Stimulated activated CD8-positive, alpha-beta memory T cell treated with anti-CD3 and anti-CD28 coated beads, Interleukin-4, amount 100 ng/mL, for 1 hour (primary cell): ENCODE measurements at places on chromosomes 13 and 19.
A peak's percentile ranks its signal among the peaks of the same experiment; 100 is the strongest.

GRCh38 chr19:35204799-35205732, 23.5 kb downstream of the FAM187B start:
- no peak for DNase-seq

GRCh38 chr19:51094696-51095279, 12.1 kb upstream of the KLK14 start:
- DNase-seq = no peak

GRCh38 chr13:94382517-94382916, 97.0 kb downstream of the DCT start:
- DNase-seq = no peak

- no peak for DNase-seq
Measured at GRCh38 chr13:23915308-23915707, 18.0 kb upstream of the C1QTNF9B start.

DNA sequence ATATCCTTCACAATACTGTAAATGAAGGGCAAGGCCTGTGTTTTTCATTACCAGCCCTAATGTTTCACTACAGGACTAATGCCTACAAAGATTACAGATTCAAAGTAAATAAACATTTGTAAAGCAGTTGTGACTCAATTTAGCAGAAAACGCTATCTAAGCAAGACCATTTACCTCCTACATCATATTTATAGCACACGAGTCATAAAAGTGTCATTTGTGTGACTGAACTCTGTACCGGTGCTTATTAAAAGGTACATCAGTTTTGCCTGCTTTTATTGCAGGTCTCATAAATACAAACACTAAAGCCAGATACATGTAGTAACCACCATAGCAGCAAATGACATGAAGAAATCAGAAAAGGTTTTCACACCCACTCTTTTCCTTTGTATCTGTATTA, 61.5 kb upstream of the SLC15A1 start:
- no peak for DNase-seq

- no peak for DNase-seq
Measured at GRCh38 chr13:23440821-23441618, 7.5 kb upstream of the SACS start.

DNA sequence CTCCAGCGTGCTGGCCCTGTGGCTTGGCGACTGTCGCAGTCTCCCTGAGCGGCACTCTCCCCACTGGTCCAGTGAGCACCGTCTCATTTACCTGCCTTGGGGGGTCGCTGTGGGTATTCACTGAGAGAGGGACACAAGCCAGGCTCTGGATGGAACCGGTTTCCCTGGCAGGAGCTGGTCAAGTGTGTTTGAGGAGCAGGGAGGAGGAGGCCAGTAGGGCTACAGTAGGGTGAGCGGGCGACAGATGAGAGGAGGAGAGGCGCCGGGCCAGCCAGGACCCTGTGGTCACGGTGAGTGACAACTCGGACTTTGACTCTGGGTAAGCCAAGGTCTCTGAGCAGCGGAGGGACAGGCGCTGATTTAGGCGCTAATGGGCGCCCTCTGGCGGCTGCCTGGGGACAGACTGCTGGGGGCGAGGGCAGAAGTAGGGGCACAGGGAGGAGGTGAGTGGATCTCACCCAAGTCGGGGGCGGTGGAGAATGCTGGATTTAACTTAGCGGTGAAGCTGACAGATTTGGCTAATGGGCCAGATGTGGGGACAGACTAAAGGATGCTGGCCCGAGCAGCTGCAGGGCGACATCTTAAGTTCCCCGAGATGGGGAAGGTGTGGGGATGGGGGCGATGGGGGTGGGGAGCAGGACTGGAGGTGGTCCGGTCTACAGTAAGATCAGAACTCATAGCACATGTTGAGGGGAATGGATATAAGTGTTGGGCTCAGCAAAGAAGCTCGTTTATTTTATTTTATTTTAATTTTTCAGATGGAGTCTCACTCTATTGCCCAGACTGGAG, 4.7 kb upstream of the PRMT1 start:
- DNase-seq = peak; percentile 50

DNA sequence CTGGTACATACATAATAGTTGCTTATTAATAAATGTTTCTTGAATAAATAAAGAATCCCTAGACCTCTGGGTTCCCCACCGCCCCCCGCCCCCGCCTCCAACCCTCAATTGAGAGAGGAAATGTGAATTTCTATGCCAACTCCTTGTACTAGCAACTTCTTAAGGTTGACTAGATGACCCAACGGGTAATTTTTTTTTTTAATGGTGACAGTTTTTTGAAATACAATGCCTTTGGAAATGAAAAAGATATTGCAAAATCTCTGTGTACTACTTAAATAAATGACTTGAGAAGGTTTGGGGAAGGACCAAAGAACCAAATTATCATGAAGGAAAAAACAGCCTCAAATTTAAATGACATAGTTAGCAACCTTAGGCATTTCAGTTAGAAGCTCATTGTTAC, 640.3 kb downstream of the TBC1D4 start:
- no peak for DNase-seq

DNA sequence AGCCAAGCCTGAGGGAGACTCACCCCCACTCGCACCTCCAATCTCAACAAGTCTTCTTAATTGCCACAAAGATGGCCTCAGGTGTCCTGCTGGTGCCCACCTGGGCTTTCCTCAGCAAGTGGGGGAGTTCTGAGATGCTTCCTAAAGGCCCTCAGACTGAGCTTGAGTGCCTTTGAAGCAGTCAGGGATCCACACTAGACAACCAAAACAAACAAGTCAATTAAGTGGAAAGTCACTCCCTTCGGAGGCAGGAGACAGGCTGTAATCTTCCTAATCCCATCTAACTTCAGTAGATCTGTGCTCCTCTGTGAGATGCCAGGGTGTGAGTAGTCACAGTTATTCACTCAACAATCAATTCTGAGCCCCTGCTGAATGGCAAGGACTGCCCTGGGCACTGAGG, 68.3 kb upstream of the SERP2 start:
- DNase-seq = no peak

DNA sequence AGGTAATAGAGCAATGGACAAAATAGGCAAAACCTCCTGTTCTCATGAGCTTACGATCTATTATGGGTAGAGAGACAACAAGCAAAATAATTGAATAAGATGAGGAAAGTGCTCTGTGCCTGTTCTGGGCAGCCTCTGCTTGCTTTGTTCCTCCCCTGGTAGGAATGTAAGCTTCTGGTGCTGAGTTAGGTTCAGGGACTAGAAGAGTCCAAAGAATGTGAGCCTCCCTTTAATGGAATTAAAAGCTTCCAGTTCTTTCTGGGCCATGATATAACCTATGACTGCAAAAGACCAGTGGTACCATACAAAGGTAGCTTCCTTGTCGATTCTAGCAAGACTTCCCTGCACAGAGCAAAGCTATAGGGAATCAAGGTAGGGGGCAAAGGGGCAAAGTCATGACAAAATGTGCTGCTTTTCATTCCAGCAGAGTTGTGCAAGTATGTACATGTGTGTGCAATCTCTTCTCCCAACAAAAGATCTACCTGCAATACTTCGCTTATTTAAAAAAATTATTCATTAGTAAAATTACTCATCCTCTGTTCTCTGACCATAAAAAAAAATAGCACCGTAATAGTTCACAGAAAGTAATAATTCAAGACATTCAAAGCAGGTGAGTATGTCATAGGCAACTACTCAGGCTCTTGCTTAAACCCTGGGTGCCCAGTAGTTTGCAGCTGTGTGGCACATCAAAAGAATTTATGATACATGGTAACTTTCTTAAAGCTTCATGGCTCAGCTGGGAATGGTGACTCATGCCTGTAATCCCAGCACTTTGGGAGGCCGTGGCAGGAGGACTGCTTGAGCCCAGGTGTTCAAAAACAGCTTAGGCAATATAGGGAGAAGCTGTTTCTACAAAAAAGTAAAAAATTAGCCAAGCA, 21.4 kb downstream of the ACOD1 start:
- no peak for DNase-seq

DNA sequence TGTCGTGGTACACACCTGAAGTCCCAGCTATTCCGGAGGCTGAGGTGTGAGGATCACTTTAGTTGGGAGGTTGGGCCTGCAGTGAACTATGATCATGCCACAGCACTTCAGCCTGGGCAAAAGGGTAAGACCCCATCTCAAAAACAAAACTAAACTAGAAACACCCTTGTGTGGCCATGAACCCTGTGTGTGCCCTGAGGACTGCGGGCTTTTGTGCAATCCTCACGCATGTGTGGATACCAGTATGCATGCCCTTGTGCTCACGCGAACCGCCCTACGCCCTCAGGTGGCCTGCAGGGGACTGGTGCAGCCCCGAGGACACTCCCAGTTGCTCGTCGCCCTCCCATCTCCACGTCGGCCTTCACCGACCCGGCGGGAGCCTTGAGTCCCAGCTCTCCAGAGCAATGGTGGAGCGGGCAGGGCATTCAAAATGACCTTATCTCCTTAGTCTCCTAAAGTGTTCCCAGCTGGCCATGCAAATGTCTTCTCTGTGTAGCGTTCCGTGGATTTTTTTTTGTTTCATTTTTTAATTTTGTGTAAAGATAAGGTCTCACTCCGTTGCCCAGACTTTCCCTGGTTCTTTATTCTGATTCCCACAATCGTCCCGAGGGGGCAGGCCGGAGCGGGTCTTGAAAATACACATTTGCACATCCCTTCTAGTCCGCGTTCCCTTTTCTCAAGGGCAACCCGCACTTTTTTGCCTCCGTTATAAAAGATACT, 868 bp upstream of the EGLN2 start:
- DNase-seq = peak; percentile 49

- no peak for DNase-seq
Measured at GRCh38 chr19:16867211-16867610, 21.6 kb upstream of the F2RL3 start.

GRCh38 chr13:26914624-26915023, 154.0 kb upstream of the GPR12 start:
- no peak for DNase-seq

GRCh38 chr19:14515501-14516047, 2.6 kb downstream of the DNAJB1 start:
- DNase-seq = no peak

- DNase-seq = no peak
Measured at GRCh38 chr19:1052349-1052975, 12.6 kb downstream of the ABCA7 start.

GRCh38 chr19:7618771-7619510, 10.4 kb downstream of the XAB2 start:
- no peak for DNase-seq

- no peak for DNase-seq
Measured at GRCh38 chr19:51086153-51086850, 3.6 kb upstream of the KLK14 start.

- DNase-seq = no peak
Measured at GRCh38 chr13:30502237-30502636, 36.5 kb upstream of the HMGB1 start.

DNA sequence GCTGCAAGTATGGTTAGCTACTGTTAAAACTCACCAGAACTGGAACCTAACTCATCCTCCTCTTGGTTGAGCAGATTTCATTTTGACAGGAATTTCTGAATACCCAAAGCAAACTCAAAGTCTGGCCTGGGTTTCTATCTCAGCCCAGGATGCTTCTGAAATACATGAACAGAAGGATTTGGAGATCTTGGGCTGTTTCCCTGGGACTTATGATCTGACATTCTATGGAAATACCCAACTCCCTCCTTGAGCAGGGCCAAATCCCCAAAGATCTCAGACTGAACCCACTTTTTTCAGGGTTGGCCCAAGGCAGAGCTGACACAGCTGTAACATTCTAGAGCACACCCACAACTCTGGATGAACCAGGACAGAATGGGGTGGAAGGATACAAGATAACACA, 1.1 kb upstream of the ITM2B start:
- no peak for DNase-seq

DNA sequence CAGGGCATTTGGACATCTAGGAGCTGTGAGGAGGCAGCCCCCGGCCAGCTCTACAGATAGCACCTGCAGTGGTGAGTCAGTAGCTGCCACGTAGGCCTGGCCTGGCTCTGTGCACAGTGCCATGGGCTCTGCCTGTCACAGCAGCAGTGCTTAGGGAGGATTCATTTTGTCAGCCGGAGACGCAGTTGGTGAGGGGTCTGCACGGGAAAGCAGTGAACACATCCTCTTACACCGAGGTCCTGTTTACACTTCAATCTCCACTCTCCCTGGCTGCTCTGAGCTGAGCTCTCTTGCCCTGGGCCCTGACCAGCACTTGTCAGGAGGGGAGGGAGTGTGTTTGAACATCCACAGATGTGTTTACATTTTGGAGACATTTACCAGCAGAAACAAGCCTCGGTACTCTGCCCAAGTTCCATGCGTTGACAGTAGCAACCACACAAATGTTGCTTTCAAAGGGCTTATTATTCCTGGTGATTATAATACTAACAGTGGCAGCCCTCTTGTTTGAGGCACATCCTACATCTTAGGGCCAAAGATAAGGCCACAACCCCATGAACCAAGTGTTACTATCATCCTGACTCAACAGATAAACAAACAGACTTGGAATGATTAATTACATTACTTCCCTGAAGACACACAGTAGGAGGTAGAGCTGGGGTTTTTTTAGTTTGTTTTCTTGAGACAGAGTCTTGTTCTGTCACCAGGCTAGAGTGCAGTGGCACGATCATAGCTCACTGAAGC, 148.9 kb downstream of the USP12 start:
- no peak for DNase-seq

DNA sequence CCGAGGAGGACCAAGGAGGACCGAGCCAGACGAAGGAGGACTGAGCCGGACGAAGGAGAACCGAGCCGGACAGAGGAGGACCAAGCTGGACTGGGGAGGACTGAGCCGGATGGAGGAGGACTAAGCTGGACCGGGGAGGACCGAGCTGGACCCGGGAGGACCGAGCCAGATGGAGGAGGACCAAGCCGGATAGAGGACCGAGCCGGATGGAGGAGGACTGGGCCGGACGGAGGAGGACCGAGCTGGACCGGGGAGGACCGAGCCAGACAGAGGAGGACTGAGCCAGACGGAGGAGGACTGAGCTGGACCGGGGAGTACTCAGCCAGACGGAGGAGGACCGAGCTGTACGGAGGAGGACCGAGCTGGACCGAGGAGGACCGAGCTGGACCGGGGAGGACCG, 3.2 kb downstream of the PIP5K1C start:
- no peak for DNase-seq

DNA sequence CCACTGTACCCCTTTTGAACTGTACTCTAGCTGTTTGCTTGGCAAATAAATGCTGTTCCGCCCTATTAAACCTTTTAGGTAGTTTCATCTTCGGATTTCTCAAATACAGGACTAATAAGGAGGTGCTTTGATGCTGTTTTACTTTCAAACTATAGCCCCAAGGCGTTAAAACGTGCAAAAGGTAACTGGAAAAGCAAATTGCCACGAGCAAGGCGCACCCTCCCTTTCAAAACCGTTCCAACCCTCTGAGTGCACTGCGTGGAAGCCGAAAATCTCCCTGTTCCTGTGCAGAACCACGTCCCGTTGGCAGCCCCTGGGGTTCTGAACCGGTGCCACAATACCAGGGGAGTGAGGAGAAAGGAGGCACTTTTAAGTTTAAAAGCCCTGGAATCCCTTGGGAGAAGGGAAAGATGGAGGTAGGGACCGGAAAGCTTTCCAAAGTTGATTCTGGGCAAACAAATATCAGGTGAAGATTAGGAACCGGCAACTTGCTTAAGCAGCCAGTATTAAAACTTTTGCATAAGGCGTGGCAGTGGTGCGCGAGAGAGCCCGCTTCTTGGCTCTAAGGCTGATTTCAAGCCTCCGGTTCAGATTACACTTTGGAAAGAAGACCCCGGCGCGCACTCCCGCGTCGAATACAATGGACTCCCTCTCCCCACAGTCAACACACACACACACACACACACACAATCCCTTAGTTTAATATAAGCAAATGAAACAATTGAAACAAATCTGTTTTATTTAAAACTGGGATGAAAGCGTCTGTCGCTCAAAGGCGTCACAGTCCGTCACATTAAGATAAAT, 9.5 kb downstream of the POU4F1 start:
- DNase-seq = no peak

GRCh38 chr13:67061750-67062149, 168.4 kb downstream of the PCDH9 start:
- no peak for DNase-seq
